ENCODE measurements at places on chromosomes 4 and X.
A peak's percentile ranks its signal among the peaks of the same experiment; 100 is the strongest.

DNA sequence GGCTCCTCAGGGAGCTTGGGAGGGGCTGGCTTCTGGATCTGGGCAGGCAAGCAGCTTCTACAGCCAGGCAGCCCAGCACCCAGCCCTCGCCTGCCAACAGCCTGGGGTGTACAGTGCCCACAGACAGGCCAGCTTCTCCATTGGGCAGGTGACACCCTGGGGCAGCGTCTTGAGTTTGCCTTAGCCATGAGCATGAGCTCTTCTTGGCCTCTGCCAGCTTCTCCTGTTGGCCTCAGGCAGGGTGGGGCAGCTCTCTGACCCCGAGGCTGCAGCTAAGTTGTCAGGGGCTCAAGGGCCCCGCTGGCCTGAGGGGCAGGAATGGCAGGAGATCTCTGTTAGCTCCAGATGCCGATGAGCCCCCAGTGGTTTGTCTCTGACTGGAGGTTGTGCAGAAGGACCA lies 7.8 kb upstream of the CNGA2 start:
- no peak for DNase-seq

DNA sequence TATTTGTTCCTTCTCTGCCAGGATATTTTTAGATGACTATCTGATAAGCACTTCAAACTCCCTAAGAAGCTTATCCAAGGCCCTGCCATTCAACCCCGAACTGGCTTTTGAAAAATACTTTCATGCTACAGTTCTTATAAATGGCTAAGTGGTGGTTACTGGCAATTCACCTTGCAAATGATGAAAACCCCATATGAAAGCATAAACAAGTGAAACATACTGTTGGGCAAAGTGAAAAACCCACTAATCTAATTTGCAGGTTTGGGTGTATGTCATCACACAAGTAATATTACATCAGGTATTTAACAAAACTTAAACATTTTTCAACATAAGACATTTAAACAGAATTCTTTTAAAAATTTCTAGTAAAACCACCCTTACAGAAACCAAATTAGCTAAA lies 31.1 kb downstream of the TAPT1 start:
- no peak for DNase-seq

DNA sequence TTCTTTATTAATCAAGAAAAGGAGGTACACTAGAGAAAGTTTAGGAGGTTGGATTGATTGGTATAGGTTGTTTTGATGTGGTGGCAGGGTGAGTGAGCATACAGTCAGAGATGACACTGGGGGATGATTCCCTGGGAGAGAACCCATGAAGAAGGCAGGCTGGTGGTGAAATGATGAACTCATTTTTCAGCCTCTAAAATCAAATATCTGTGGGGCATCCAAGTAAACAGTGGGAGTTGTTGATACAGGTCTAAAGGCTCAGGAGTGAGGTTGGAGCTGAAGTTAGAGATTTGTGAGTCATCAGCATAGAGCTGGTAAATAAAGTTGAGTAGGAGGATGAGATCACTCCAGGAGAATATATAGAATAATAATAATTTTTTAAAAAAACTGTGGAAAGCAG lies 10.0 kb upstream of the AP1S2 start:
- no peak for DNase-seq

DNA sequence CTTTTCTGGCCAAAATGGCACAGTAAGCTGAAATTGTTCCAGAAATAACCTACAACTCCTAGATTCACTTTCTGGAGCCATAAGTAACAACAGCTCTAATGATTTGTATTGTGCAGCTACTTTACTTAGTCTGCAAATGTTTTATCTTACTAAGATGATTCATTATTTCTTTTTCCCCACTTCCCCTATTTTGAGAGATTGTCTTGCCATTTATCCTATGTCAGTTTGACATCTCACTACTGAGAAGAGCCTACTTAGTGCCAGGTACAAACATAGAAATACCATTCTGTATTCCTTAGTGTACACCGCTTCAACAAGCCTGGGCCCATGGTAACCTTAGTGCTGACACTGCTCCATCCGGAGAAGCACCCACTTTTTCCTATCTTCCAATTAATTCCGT lies 13.8 kb upstream of the STK26 start:
- no peak for DNase-seq

- DNase-seq, result peak; percentile 50
These were observed 22.6 kb upstream of the CD38 start for GRCh38 chr4:15755321-15756155.

DNA sequence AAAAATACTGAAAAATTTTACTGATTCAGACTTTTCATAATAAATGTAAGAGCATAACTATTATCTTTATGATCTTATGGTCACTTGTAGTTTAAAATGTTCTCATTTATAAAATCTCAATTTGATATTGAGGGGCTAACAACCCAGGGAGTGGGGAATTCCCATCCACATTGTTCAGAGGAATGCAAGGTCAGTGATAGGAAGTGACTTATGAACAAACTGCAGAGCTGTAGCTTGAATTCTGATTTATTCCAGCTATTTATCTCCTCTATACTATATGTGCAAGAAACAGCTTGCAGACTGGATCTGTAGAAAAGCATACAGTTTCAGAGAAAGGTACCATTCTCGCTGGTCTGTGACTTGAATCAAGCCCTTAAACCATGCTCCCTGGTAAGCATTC lies 61.6 kb downstream of the SEC24D start:
- no peak for DNase-seq

DNA sequence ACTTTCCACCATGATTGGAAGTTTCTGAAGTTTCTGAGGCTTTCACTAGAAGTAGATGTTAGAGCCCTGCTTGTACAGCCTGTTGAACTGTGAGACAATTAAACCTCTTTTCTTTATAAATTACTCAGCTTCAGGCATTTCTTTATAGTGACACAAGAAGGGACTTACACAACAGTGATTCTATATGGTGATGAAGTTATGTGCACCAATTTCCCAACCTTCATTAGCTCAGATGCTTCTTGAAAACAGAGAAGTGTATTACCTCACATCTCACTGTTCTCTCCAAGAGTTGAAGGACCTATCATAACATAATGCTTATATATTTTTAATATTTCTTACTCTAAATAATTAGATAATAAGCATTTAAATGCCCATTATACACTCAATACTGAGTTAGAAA lies 202.1 kb upstream of the ANXA10 start:
- DNase-seq, result no peak

- peak; percentile 61 for DNase-seq
These were observed 27.5 kb downstream of the SETD7 start for GRCh38 chr4:139528377-139529005.

DNA sequence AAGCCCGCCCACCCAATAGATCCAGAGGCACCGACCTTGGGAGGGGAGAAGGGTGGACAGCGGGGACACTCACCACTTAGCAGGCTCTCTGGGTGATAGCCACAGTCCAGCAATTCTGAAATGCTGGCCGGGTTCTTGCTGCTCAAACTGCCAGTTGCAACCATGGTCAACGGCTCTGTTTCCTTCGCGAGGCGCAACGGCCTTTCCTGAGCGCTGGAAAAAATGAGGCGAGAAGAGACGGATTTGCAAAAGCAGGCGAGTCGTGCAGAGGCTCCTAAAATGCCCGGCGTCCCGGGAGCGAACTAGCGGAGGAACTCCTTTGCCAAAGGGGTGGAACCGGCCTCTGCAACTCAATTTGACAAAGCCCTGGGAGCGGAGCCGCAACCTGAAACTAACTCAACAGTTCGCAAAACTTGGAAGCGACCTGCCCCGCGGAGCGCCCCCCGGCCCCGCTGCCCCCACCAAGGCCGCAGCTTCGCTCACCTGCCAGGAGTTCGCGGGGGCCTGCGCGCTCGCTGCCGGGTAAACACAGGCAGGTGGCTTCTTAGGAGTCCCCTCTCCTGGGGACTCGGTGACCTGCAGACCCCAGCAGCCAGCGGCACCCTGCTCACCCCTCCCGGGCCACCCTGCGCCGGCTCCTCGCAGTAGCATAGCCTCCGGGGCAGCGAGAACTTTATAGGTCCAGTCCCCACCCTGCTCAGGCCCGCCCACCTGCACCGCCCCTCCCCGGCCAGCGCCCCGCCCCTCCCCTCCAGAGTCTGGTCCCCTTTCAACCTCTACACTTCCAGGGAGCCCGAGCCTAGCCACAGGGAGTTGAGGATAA lies at the start of gene DDIT4L:
TSS of gene DDIT4L (minus strand) at position 649 of the 823 bp plus-strand sequence. CDS start at position 164, 485 bp downstream.
- peak; percentile 56 for DNase-seq

DNA sequence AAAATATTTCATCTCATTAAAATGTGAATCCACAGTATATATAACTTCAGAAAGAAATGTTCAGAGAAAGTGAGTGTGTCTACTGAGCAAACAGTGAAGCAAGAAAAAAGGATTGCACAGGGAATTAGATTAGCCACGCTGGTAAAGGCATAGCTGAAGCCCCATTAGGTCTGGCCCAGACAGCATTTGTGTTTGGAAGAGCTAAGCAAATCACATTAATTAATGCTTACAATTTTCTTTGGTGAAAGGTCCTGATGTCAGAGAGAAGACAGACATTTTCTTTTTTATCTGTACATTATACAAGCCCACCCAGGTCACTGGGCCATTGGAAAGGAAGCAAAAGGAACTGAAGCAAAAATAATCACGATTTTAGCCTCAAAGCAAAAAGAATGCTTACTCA lies 354.6 kb downstream of the GRID2 start:
- no peak for DNase-seq

DNA sequence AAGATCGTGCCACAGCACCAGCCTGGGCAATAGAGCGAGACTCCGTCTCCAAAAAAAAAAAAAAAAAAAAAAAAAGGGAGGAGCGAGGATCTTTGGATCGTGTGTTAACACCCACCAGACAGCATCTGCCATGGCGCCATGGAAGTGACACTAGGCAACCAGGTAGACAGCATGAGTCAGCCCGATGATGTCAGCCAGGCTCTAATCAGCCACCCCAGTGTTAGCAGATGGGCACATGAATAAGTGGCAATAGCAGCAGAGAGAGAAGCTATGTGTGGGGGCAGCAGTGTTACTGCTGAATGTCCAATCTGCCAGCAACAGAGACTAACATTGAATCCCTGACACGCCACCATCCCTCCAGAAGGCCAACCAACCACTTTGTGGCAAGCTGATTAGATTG lies 6.6 kb downstream of the SYN1 start:
- no peak for DNase-seq

DNA sequence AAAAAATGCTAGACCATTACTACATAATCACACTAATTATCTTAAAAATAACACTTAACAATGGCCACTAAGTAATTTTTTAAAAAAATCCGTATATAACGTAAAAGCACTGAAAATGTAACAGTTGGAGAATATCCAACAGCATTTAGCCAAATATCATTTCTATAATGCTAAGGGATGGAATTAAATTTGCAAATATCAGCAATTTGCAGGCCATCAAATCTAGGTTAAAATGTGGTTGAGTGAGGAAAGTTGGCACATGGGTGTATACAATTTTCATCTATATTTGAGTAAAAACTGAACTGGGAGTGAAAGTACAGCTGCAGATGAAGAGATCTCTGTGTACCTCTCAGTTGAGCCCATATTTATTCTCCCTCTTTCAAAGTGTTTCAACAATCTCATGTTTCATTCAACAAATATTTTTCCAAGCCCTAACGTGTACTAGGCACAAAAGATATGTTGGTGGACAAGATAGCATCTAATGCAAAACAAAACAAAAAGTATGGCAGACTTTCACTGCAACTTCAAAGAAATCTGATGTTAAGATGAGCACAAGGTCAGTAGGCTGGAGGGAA lies 63.0 kb downstream of the MBNL3 start:
- DNase-seq, result no peak

GRCh38 chr4:153371701-153372234 lies 27.3 kb downstream of the MND1 start:
- DNase-seq, result no peak

Data from EH (cell line).